ENCODE measurements at places on chromosomes 1 and 21.

DNA sequence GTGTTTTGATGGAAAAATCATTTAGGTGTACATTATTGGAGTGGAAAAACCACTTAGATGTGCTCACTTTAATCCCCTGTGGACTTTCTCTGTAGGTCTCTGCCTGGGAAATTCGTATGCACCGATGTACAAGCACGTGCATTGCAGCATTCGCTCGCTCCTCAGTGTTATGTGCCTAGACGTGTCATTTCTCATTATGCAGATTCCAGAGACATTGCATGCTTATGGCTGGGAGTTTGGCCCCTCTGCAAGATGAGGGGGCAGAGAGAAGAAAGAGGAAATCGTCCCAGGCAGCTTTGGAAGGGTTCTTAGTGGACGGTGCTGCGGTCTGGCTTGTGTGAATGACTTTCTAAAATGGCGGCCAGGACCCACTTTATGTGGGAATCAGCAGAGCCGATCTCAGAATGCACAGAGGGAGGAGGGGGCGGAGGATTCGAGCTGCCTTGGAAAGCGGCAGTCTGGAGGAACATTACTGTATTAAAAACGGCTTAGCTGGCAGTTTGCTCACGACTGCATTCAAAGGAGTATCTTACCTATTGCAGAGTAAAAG lies 2.3 kb downstream of the SPEN start:
- peak; percentile 16 for DNase-seq

DNA sequence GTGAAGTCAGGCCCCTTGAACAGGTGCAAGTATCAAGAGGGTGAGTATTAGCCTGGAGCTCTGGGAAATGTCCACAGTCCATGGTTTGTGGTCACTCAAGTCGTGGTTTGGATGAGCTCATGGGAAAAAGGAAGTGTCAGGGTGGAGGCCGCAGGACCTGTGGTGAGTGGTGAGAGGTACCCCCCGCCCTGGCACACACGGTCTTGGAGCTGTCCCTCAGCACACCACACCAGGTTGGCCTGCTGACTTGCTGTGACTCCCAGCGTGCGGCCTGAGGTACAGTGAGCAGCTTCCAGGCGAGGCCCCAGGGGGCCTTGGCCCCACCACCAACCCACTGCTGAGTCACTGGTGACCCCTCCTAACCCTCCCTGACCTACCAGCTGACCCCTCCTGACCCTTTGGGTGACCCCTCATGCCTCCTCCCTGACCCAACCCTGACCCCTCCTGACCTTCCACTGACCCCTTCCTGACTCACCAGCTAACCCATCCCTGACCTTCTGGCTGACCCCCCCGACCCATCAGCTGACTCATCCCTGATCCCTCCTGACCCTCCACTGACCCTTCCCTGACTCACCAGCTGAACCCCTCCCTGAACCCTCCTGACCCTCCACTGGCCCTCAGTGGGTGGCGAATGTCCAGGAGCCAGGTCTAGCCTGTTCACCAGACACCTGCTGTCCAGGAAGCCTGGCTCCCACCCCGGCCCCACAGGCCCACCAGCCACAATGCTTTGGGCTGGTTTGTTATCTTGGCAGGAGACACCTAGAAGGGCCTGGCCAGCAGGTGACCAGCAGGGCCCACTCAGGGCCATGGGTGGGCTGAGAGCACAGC lies 34.8 kb upstream of the RNF187 start:
- no peak for DNase-seq

GRCh38 chr1:240414237-240414636 lies 197.7 kb downstream of the GREM2 start:
- DNase-seq = no peak

- no peak for DNase-seq
Observed at GRCh38 chr1:77671836-77672235, 10.6 kb downstream of the ZZZ3 start.

DNA sequence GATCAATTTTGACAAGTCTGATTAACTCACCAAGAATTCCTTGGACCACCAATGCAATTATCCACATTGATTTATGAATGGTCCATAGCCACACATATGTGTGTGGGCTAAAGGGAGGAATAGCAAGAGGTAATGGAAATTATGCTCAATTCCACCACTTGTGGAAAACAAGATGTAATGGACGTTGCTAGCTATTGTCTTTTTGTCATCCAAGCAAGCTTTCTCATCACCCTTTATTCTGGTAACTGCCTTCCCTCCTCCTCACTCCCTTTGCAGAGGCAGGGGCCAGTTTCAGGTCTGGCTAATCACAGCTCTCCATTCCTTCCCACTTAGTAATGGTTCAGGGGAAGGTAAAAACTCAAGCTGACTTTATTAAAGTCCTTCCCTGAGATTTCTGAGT lies 24.7 kb upstream of the RAB3GAP2 start:
- DNase-seq = no peak

DNA sequence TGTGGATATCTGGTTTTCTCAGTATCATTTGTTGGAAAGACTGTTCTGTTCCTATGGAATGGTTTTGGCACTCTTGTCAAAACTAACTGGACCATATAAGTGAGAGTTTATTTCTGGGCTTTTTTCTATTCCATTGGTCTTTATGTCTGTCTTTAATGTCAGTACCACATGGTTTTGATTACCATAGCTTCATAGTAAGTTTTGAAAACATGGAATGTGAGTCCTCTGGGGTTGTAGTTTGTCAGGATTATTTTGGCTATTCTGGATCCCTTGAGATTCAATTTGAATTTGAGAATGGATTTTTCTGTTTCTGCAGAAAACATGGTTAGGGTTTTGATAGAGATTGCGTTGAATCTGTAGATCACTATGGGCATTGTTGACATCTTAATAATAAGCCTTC lies 107.9 kb downstream of the ZFYVE9 start:
- DNase-seq = no peak

DNA sequence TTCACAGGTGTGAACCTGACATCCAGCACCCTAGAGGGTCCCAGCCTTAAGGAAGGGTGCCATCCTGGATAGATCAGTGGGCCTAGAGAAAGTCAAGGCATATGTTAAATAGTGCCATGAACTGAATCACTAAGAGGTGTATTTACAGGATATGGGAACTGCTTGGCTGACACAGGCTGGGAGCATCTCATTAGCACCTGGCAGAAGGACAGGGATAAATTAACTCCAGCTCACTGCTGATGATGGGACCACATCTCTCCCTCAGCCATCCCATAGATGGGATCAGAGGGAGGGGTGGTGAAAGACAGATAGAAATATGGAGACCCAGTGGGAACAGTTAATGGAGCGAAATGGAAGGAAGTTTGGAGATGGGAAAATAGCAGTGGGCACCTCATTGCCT lies 122.0 kb downstream of the IGSF21 start:
- DNase-seq = no peak

DNA sequence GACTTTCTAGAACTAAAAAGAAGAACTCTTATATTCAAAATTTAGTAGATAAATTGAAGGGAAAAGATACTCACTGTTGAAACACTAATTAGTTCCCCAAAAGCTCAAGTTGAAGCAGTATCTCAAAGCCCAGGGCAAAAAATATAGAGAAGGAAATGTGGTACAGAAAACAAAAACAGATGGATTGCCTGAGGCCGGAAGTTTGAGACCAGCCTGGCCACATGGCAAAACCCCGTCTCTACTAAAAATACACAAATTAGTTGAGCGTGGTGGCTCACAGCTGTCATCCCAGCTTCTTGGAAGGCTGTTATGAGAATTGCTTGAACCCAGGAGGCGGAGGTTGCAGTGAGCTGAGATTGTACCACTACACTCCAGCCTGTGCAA lies 36.0 kb downstream of the FAM177B start:
- DNase-seq = peak; percentile 35

GRCh38 chr1:53736290-53736689 lies 2.7 kb downstream of the GLIS1 start:
- DNase-seq = no peak

- no peak for DNase-seq
Observed at GRCh38 chr1:212532469-212533147, 76.0 kb upstream of the ATF3 start.

DNA sequence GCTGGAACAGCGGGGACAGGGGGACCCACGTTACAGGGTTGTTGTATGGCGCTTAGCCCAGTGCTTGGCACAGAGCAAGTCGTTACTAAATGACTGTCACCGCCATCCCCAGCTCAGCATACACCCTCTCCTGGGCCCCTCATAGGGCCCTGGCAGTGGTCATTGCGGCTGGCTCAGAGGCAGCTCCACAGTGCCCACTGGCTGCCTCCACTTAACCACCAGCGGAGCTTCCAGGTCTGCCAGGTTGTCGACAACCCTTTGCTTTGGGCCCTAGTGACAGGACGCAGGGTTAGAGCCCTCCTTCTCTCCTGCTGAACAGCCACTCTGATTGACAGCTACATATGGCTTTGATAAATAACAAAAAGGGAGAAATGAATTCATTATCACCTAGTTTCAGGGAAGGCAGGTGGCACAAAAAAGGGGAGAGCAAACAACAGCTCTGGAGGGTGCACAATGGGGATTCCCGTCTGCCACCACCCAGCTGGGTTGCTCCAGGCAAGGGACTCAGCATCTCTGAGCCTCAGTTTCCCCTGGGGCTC lies 4.8 kb downstream of the EFHD2 start:
- no peak for DNase-seq

GRCh38 chr1:21703318-21703963 lies 34.3 kb upstream of the RAP1GAP start:
- DNase-seq = no peak

DNA sequence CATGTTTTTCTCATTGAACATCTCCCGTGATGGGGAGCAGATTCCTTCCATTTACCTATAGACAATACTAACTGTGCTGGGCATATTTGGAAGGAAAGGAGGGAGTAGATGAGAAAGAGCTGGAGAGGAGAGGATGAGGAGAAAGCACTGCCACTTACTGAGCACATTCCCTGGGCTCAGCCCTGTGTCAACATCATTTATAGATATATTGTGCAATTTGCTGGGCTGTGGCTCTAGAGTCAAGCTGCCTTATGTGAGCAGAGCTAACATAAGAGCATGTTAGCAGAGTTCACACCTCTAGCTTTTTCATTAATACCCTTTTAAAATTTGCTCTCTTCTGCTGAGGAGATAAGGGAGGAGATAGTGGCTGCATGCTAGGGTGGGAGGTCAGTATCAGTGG lies 22.3 kb upstream of the CD53 start:
- no peak for DNase-seq

- no peak for DNase-seq
Observed at GRCh38 chr1:165903672-165904071, 76.3 kb downstream of the UCK2 start.

DNA sequence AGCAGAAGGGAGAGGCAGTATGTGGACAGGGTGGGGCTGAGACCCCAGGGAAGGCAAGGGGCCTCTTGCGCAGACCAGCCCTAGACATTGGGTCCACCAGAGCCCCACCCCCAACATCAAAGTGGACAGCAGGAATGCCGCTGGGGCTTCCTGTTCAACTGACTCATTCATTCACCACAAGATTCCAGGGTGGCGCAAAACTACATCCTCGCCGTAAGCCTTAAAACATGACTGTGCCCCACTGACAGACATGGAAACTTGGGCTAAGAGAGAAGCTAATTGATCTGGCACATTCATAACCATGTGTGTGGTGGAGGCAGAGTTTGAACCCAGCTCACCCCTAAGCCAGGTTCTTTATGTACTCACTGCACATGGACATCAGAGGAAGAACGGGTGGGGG lies 14.0 kb downstream of the COL16A1 start:
- DNase-seq = no peak

DNA sequence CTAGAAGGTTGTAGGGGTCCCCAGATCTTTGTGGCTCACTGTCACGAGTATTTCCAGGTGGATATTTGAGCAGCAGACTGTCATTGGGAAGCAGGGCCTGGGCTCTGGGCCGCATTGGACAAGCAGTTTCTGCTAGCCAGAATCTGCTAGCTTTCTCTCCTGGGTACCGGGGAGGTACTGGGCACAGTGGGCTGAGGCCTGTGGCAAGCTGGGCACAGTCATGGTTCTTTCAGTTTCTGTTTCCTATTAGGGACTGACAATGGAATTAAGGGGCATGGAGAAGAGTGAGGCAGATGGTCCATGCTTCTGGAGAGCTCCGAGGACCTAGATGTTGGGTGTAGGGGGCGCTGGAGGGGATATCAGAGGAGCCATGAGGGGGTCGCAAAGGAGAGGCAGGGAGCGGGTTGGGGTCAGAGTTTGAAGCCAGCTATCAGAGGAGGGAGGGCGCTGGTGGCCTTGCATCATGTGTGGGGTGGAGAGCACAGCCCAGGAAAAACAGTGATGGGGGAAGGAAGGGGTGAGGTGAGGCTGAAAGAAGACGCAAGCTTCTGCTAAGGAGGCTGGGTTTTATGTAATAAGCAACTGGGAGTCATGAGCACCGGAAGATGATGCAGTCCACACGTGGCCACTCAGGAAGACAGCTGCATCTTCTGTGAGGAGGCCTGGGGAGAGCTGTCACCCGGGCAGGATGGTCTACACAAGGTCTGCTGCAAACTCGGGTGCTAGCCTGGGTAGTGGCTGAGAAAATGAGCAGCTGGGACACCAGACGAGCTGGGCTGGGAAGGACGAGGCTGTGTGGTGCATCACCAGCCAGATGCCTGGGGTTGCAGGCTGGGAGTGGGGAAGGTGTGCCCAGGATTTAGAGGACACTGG lies 72.7 kb downstream of the IER5 start:
- no peak for DNase-seq

GRCh38 chr1:64537942-64538341 lies 68.0 kb downstream of the CACHD1 start:
- no peak for DNase-seq

- no peak for DNase-seq
Observed at GRCh38 chr1:26915204-26915842, 1.5 kb upstream of the NR0B2 start.

DNA sequence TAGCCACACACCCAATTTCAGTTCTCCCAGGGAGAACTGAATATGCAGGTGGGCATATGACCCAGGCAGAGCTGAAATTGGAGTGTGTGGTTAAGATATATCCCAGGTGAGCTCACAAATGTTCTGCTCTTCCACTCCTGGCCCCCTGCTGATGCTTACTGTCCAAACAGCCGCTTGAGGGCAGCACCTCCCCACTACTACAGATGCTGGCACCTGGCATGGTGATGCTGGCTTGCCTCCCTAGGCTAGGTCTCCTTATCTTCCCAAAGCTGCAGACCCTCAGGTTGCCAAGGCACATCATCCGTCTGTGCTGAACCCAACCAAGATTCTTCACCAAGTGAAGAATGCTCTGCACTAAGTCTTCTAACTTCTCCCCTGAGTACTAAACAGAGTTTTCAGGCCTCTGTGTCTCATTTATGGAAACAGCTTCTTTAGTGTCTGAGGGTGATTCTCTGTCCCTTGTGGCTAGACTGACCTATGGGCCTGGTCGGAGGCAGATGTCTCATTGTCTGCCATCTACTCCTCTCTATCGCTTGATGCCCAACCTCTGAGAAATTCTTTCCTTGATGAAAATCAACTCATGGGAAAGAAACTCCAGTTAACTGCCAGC lies 27.2 kb downstream of the XCL1 start:
- DNase-seq = peak; percentile 71

- DNase-seq = no peak
Observed at GRCh38 chr1:117570988-117571409, 34.8 kb upstream of the TENT5C start.
